ENCODE measurements at places on chromosomes 4 and X.

DNA sequence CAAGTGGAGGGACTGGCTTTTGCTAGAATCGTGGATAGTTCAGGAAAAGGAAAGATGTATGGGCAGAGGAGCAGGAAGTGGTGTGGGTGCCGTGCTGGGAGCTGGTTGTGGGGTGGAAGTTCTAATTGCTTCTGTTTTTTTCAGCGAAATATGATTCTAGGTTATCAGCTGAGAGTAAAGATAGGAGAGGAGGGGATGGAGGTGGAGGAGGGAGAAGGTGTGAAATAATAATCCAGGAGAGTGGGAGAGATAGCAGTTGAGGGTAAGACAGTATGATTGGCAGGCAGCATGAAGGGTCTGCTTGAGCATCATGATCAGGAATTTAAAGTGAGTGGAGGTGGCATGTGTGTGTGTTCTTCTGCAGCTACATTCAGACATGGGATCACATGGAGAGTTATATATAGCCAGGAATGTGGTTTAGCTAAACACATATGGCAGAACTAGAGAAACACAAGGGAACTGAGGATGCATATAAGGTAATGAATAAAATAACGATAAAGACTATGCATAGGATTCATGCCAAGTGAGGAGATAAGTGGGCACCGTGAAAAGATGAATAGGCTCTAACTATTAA is 133.7 kb downstream of the ANK2 start:
- no peak for DNase-seq

GRCh38 chr4:45437381-45437780 is 686.5 kb downstream of the GABRG1 start:
- DNase-seq = no peak

GRCh38 chrX:123153846-123154335 is 30.2 kb upstream of the GRIA3 start:
- peak; percentile 15 for DNase-seq

DNA sequence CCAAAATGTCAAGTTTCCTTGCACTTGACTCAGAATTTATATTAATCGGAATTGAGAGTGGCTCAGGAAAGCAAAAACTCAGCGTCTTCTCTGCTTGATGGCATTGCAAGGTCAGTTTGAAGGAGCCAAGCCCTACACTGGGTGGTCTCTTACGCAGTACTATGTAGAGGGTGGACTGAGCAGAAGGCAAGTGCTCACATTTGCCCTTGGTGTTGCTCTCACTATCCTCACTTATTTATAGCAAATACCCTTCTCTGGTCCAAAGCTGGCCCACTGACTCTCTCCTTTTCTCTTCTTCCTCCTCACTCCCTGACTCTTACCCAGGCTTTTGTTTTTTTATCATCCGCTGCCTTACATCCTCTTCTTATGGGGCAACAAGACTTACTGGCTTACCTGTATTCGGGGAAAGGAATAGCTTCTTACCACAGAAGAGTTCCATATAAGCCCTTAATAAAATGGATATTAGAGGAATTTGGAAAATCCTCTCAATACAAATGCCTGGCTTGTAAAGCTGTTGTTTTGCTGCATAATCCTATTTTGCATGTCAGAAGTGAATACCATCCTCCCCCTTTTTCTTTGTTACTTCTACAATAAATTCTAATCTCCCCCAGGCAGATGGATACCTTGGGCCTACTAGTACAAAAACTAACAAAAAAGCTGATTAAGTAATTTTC is 24.8 kb upstream of the GATB start:
- no peak for DNase-seq

- DNase-seq = no peak
Observed at GRCh38 chr4:147837435-147837834, 105.5 kb downstream of the ARHGAP10 start.

- no peak for DNase-seq
Observed at GRCh38 chrX:39238006-39238405, 436.7 kb downstream of the MID1IP1 start.

DNA sequence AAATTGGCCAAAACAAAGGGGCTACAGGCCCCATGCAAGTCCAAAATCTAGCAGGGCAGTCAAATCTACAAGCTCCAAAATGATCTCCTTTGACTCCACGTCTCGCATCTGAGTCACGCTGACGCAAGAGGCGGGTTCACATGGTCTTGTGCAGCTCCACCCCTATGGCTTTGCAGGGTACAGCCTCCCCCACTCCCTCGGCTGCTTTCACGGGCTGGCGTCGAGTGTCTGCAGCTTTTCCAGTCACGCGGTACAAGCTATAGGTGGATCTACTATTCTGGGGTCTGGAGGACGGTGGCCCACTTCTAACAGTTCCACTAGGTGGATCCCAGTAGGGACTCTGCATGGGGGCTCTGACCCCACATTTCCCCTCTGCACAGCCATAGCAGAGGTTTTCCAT is 99.2 kb upstream of the KCNIP4 start:
- no peak for DNase-seq

DNA sequence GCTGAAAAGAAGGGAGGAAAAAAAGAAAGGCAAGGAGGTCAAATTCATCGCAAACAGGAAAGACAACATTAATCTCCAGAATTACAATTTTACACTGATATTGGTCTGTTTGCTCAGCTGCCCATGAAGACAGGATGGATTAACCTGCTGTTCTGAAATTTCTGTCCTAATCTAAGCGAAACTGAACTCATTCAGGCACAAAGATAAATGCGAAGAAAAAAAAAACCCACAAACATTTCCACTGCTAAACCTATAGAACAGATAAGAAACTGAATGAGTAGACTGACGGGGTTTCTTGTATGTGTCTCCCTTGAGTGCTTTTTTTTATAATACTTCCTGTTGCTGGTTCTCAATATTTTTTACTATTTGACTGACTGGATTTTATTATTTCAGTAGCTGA is 251.8 kb upstream of the FTHL17 start:
- DNase-seq = no peak

DNA sequence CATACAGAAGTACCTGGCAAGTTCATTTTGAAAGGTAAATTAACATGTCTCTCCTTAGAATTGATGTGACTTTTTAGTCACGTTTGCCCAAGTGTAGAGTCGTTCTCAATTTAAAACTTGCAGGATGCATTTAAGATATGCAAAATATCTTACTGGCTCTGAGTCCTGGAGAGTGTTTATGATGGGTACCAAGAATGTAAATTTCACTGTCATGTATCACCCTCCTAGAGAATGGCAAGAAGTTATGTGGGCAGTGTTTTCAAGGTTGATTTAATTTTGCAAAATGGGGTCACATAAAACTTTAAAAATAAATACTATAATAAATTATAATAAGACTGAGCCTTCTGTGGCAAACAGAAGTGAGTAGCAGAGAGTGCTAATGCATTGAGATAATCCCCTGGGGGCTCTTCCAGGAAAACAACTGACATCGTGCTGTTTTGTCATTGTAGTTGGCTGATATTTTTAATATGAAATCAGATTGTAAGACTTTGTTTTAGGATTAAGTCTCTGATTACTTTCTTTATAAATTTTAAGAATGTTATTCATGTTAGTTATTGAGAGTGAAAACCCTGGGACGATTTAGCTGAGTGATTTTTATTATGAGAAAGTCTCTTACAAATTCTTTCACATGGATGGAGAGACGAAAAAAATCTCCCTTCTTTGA is 103.0 kb downstream of the AFF1 start:
- no peak for DNase-seq

DNA sequence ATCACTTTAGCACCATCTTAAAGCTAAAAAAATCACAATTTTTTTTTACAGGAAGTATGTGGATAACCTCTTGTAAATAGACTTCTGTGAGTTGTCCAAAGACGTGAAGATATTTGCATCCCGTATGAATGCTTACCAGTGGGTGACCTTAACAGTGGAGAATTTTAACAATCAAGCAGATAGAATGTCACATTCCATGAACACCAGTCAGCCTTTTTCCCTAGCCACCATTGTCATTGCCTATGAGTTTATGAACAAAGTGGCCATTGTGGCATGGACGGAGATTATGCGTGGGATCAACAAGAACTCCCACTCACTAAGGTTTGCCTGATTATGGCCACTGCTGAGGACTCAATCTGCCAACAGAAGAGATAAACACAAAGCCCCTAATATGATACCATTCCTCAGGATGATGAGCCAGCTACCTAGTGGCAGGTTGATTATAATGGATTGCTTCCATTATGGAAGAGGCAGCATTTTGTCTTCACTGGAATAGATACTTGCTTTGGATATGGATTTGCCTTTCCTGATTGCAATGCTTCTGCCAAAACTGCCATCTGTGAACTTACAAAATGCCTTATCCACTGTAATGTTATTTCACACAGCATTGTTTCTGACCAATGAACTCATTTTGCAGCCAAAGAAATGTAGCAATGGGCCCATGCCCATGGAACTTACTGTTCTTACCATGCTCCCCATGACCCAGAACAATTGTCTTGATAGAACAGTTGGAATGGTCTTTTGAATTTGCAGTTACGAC is 830.9 kb upstream of the NDST4 start:
- peak; percentile 43 for DNase-seq

DNA sequence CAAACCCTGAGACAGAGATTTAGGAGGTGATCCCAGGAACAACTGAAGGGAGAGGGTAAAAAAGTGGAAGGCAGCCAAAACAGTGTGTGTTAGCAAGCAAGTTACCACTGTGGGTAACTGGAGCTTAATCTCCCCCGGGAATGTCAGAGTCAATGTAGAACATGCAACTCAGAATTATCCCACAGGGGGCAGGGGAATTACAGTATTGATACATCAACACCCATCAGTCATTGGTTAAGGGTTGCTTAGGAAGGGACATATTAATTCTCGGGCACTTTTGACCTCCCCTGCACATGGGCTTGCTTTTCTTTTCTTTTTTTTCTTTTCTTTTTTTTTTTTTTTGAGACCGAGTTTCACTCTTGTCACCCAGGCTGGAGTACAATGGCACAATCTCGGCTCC is 29.3 kb downstream of the CXorf58 start:
- no peak for DNase-seq

DNA sequence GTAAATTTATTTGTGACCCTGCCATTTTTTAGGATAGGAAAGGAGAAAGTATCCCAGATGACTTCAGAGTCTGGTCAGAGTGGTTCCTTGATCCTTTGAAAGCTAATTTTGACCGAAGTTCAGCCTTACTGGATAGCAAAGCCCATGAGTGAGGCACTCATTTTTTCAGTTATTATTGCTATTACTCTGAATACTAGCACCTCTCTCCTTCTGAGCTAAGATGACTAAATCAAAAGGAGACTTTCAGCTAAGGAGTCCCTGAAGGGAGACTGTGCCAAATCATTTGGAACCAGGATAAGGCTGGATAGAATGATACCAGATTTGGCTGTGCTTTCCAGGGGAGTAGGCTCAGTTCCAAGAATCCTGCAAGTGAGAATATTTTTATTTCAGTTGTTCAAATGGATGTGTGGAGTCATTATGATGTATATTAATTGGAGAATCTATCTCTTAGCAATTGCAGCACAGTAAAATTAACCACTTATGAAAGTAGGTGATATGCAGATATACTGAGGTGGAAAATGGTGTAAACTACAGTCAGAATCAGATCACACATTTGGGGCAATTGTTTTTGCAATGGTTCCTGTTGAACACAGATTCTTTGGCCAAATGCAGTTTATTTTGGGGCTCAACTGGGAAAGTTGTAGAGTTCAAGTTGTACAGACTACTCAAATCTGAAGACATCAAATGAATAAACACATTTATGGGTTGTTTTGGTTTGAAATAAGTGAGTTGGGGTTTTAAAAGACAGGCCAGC is 1.2 kb downstream of the P2RY10 start:
- DNase-seq = no peak

DNA sequence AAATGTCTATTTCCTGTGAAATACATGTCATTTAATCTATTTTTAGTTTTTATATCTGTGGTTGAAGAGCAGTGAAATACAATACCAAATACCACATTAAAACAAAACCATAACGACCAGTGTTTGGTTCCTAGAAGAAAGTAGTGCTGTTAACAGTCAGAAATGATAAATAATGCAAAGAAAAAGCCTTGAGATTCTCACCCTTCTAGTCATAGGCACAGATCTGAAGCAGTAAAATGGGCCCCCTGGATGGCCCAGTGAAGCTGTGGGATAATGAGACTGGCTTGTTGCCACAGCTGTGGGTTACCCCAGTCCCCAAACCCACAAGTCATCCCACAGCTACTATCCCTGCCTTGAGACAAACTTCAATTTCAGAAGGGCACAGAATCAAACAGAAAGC is 137.3 kb upstream of the RPL34 start:
- peak; percentile 31 for DNase-seq

GRCh38 chr4:72186714-72187113 is 154.9 kb downstream of the NPFFR2 start:
- no peak for DNase-seq

DNA sequence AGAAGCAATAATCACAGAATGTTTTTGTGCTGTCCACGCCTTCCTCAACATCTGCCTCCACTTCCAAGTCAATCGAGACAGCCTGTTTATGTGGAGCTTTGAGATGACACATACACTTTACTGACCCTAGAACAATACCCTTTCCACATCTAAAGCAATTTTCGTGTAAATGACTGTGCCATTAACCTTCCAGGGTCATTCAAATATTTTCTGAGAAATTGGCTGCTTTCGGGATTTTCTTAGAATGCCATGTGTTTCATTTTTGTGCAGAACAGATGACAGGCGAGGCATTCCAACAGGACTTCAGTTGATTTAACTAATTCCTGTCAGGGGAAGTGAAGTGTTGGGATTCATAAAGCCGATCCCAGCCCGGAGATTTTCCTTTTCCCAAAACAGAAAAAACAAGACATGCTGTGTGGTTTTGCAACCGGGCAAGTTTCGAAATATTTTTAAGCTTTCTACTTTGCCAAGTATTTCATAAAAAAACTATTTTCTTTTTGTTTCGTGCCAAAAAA is 73.9 kb downstream of the SORBS2 start:
- no peak for DNase-seq

- DNase-seq = no peak
Observed at GRCh38 chr4:123505095-123506010, 108.8 kb downstream of the SPRY1 start.

DNA sequence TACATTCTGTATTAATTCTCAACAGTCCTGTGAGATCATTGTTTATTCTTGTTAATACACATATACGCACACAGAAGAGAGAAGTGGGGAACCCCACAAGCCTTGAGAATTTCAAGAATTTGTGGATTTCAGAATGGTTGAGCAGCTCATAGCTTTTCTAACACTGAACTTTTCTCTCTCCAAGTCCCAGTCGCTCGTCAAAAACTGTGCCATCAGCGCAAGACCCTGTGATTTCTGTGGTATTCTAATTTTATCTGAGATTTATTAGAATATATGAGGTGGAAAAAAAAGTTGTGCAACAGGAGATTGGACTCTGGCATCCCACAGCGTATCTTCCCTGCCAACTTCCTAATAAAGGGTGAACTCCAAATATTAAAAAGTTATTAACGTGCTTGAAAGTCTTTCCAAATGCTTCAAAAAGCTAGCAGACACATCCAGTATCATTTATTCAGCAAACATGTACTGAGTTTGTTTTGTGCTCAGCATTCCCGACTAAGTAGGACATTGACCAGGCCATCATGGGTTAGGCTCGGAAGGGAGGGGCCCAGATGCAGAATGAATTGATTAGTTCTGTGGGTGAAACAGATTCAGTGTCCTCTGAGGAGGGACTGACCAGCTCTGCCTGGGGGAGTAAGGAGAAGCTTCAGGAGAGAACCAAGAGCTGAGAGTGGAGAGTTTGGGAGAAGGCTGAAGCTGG is 165.6 kb downstream of the CBR4 start:
- no peak for DNase-seq
